ENCODE measurements at places on chromosomes 16 and 17. TPM values are rescaled to one million over a fixed set of nuclear protein-coding genes. Genes with fewer than 3 reads are reported as not detected.
A peak's percentile ranks its signal among the peaks of the same experiment; 100 is the strongest.

GRCh38 chr16:29777576-29778350 lies at the start of gene ZG16:
Gene ZG16, plus strand, starts transcription at chr16:29778256. Its CDS starts 1,011 bp downstream, at chr16:29779267.
- DNase-seq = no peak

DNA sequence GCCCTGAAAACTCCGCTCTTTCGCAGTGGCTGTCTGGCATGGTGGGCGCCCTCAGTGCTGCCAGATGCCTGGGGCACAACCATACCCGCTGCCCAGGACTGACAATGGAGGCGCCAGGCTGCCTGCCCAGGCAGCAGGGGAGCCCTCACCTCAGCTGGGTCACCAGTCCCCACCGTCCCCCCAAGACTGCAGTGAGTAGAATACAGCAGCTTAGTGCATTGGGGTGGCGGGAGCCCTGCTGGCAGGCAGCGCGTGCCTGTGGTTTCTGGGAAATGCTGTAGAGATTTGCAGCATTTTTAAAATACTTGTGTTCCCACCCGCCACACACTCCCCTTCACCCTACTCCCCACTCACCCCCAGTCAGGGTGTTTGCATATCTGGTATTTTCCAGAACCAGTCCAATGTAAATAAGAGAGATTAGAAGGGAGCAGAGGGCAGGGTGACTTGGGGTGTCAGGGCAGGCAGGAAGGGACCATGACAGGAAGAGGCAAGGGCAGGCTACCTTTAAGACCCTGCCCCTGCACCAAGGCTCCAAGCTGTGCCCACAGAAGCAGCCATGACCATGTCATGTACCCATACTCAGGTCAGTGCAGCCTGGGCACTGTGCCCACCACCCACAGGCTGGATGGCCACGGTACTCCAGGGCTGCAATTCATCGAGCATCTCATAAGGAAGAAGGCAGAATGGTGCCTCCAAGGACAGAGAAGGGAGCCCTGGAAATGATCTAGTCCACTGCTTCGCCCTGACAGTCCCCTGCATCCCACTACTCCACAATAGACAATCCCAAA lies 21.5 kb downstream of the MYO18A start:
- peak; percentile 91 for DNase-seq

- peak; percentile 58 for DNase-seq
Observed at GRCh38 chr16:74738113-74738541, 36.5 kb downstream of the FA2H start.

DNA sequence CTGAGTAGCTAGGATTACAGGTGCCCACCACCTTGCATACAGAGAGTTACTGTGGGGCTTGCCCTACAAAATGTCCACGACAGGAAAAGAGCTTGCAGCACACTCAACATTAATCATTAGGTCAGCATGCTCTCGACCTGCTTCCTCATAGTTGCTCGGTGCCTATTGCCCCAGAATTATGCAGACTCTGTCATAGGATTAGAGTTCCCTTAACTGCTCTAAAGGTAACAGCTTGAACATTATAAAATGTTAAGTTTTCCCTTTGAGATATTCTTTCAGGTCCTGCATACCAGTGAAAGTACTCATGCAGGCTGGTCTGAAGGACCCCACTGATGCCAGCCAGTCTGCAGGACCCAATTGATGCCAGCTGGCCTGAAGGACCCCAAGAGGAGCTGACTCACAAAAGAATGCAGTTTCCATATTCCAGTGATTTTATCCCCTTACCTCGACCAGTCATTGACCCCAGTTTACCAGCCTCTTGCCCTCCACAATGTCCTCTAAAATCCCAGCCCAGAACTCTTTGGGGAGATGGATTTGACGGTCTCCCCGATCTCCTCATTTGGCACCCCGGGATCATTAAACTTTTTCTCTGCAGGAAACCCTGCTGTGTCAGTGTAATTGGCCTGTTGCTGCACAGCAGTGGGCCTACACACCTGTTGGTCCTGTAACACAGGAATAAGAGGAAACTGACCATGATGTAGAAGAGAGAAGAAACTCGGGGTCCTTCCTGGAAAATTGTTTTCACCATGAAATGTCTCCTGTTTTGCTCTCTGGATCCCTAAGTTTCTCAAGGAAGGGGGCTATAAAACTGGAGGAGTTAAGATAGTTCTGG lies 10.6 kb downstream of the ICAM2 start:
- DNase-seq = peak; percentile 44

DNA sequence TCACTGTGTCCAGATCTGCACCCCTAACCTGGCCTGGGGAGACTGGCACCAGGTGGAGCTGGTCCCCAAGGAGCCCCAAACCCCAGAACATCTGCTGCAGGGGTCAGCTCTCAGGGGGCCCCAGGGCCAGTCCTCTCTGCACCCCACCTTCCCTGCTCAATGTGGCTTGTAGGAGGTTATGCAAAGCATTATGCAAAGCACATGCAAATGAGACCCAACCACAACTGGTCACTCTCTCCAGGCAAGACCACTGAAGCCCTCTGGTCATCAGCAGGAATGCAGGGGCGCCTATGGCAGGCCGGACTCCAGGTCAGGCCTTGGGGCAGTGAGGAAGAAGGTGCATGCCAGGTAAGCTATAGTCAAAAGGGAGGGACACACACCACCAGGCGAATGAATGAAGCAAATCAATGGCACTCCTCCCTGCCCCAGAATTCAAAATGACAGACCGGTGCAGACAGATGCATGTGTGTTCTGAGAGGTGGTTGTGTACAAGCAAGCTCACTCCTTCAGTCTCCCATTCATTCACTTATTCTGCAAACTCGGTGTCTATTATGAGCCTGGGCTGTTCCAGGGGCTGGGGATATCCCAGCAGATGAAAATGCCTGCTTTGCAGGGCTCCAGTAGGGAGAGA lies 48.0 kb downstream of the TMEM235 start:
- DNase-seq = no peak

DNA sequence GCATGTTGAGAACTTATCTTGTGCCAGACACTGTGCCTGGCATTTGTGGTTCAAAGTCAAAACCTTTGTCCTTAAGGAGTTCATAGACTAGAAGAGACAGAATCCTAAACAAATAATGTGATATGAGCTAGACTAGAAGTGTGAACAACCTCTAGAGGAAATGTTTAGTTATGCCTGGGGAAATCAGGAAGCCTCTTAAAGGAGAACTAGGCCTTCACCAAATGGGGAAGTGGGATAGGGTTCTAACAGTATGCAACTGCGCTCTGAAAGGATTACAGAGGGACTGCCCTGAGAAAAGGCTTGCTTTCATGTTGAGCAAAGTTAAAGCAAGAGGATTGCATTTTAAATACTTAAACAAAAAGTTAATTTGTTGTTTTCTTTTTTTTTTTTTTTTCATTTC lies 4.9 kb downstream of the RUNDC1 start:
- no peak for DNase-seq

DNA sequence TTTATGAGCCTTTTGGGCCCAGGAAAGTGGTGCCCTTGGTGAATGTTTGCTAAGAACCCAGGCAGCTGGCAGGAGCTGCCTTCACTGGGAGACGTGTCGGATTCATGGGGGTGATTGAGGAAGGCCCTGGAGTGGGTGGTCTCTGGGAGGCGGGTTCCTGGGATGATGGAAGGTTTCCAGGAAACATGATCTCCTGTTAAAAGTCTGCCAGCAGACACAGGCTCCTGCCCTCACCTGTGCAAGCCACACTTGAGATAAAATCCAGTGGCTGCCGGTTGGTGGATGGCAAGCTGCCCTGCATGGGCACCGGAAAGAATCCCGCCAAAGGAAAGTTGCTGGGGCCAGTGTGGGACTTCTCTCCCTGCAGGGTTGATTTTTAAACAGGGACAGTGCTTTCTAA lies 189.0 kb upstream of the CIBAR2 start:
- DNase-seq = no peak

GRCh38 chr16:84369938-84370627 lies 1.7 kb downstream of the ATP2C2 start:
- DNase-seq = no peak

Gene MEIOC
- total RNA-seq = not detected

Measured in M059J (cell line).